ENCODE measurements at places on chromosomes 16 and 17.

DNA sequence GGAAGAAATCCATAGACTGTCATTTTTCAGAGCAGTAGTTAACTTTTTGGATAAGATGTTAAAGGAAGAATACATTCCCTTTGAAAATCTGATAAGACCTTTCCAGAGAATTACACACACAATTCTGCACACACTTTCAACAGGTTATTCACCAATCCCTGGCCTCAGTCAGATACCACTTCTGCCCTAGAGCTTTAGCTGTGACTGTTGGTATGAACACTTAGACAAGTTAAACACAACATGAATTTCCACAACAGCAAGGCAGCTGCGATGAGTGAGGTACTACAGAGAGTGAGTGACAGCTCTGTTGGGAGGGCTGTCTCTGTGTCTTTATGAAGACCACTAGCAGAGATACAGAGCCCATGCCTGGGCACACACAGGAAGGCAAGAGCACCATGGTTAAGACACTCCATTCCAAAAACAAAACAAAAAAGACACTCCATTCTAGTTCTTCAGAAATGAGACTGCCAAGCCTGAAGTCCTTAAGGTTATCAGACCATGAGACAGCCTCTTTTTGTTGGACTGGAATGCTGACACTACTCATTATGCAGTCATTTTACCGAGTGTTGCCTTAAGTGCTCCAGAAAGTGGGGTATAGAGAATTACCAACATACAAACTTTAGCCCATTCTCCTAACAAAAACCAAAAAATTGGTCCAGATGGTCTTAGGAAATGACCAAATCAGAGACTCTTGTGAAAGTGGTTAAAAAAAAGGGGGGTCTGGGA lies 42.4 kb downstream of the TOM1L2 start:
- DNase-seq: no peak

DNA sequence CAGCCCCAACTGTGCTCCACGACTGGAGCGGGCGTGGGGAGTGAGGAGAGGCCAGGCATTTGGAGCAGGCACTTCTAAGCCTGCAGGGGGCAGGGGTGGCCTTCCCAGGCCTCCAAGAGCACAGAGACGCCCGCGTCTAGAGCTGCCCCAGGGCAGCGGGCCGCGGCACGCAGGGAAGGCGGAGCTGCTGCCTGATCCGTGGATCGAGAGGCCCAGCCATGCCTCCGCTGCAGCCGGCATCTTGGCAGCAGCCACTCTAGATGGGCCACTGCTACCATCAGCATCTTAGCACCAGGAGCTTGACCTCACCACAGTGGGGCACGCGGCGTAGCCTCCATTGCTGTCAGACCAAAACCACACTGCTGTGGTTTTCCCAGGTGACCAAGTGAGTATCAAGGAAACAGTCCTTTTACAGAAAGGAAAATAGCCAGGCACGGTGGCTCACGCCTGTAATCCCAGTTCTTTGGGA lies 20.4 kb upstream of the WDR45B start:
- peak; percentile 96 for DNase-seq

GRCh38 chr17:27595208-27595607 lies 35.8 kb upstream of the LGALS9 start:
- no peak for DNase-seq

GRCh38 chr16:47477679-47478078 lies 16.5 kb downstream of the PHKB start:
- no peak for DNase-seq
